ENCODE measurements at places on chromosomes 3 and 15.

- DNase-seq: no peak
Measured at GRCh38 chr15:22227411-22228100, 147.2 kb downstream of the OR4M2 start.

DNA sequence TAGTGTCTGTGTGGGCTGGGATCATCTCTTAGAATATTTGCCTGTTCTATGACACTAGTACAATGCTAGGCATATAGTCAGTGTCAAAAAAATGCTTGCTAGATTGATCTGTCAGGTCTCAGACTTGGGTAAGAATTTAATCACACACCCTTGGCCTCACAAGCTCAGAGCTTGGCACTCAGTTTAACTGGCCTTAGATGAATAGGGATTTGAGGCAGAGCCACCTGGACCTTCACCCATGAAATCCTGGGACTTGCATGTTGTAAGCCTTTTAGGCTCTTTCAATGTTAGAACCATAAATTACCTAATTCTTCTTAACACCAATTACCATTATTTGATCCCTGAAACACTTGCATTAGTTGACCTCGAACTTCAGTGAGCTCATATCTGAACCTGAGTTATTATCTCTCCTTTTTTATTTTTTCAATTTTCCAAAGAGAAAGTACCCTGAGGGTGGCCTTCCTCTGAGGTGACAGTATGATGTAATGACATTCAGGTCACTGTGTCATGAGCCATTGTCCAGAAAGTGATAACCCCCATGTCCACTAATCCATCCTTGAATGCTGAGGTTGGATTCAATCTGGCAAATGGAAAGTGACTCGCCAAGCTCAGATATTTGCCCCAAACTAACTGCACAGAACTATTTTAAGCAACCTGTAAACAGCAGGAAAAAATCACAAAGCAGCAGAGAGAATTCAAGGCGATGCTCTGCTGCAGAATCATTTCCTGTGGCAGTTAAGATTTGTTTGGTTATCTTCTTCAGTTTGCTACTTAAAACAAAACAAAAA lies 615.2 kb upstream of the NR2F2 start:
- DNase-seq: no peak

- DNase-seq: no peak
Measured at GRCh38 chr3:150385296-150386242, 22.5 kb upstream of the TSC22D2 start.

- DNase-seq: no peak
Measured at GRCh38 chr15:38374029-38374428, 79.9 kb upstream of the FAM98B start.

- DNase-seq: no peak
Measured at GRCh38 chr15:29065571-29065970, 179.8 kb downstream of the APBA2 start.

DNA sequence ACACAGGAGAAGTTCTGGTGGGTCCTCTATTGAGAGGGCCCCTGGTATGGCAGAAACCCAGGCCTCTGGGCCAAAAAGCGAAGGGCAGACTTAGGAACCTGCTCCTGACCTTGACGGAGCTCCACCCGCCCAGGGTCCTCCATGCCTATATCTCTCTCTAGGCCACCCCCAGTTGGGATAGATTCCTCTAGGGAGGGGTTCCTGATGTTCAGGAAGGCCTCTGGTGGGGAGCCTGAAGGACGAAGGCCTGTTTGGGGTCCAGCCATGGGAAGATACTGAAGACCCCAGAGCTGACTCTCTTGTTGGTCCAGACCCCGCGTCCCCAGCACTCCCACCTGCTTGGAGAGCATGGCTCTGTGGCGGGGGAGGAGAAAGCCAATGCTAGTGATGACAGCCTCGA lies 104.2 kb downstream of the CORO2B start:
- no peak for DNase-seq

DNA sequence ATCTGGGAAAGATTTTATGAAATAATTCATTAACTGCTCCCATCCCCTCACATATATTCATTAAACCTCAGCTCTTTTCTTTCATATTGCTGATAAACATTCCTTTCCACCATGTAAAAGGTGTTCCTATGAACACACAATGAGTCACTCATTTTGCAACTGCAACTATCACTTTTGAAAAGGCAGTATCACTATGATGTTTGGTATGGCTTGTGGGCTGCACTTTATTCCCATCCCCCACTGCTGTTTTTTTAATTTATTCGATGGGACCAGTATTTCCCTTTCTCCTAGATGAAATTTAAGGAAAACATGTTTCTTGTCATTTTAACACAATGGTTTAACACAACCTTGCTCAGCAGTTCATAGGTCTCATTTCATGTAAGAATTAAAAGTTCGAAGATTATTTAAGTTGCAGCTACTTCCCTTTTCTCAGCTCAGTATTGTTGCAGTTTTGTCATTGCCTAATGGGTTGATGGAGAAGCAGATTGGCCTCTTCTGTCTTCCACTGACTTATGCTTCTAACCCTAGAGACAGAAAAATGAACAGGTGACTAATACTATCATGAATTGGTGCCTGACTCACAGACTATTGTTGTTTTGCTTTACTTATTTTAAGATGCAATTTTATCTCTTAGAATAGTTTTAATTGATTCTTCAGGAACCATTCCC lies 280.3 kb downstream of the ZPLD1 start:
- DNase-seq: no peak

DNA sequence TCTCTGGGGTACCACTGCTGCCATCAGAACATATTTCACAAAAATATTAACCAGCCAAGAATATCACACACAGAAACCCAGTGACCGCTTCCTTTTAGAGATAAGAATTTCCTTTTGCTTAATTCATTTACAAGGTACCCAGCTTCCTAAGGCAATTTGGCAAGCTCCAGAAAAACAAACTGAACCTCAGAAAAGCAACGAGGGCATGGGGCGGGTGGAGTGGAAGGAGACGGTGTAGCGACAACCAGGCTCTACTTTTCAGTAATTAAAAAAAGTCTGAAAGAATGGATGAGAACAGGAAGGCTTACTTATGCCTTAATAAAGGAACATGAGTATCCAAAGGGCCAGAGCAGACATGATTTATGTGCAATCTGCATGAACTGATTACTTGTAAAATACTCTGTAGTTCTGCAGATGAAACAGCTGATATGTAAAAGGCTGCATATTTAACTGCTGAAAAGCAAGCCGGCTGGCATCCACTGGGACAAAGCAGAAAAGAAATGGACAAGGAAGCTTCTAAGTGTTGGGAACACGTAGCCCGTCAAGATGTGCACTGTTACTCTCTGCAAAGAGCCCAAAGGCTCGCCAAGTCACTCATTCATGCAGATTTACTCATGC lies 18.6 kb downstream of the RFTN1 start:
- peak; percentile 21 for DNase-seq

- DNase-seq: no peak
Measured at GRCh38 chr3:131711114-131711768, 208.5 kb upstream of the MRPL3 start.

DNA sequence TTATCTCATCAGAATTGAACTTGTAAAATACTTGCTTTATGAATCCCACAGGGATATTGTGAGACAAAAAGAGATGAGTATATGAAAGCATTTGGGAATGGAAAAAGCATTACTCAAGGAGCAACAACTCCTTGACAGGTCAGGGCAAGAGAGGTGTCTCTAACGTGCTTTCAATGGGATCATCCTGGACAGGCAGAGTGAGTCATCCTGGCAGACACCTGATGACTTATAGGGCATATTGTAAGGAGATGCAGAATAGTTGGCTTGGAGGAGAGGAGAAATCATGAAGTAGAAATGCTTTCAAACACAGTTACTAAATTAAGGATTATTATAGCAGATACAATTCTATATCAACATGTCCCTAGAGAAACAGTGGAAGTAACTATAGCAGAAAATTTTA lies 71.9 kb upstream of the THSD4 start:
- DNase-seq: no peak

DNA sequence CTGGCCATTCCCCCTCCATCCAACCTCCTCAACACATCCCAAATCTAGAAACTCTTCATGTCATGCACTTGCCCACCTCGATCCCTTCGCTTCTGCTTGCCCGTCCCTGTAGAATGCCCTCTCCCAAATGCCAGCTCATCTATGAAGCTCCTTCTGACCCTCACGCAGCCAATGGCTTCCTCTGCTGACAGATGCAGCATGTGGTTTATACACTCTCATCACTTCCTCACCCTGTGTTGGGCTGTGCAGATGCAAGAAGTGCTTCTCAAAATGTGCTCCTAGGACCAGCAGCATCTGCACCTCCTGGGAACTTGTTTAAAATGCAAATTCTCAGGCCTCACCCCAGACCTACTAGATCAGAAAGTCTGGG lies 51.7 kb downstream of the SEMA5B start:
- no peak for DNase-seq

- DNase-seq: no peak
Measured at GRCh38 chr3:4011166-4011565, 211.9 kb downstream of the LRRN1 start.

DNA sequence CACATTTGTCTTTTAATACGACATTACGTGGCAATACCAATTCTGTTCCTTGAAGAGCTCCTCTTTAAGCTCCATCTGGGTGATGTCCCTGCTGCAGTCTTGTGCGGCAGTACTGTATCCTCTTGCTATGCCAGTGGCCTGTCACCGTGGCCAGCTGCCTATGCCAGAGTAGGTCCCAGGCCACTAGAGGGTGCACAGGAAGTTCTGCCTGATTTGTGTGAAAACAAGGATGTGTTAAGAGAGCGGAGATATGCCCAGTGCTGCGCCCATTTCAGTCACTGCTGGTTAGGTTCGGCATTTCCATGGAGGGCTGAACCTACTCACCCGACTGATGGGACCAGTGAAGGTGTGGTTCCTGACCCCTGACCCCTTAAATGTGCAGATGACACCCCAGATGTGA lies 25.2 kb downstream of the NIPA1 start:
- no peak for DNase-seq

- DNase-seq: no peak
Measured at GRCh38 chr3:128559486-128560225, 66.7 kb upstream of the GATA2 start.

GRCh38 chr3:12919205-12919604 lies 77.8 kb upstream of the RPL32 start:
- no peak for DNase-seq

DNA sequence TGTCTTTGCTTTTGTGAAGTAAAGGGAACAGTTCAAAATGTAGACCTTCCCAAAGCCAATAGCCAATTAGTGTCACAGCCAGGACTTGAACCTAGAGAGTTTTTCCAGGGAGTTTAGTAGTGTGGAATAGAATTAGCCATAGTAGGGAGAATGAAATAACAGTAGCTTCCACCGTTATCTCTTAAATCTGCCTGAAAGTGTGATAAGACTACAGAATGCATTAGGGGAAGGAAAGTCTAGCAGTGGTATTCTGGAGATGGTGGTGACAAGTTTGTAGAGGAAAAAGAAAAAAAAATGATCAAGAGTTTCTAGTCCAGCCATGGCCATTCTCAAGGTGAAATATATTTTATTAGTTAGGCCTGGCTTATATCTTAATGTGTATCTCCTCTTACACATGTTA lies 13.8 kb downstream of the ATP11B start:
- no peak for DNase-seq

- DNase-seq: no peak
Measured at GRCh38 chr3:32449691-32450090, 53.0 kb downstream of the CMTM6 start.

DNA sequence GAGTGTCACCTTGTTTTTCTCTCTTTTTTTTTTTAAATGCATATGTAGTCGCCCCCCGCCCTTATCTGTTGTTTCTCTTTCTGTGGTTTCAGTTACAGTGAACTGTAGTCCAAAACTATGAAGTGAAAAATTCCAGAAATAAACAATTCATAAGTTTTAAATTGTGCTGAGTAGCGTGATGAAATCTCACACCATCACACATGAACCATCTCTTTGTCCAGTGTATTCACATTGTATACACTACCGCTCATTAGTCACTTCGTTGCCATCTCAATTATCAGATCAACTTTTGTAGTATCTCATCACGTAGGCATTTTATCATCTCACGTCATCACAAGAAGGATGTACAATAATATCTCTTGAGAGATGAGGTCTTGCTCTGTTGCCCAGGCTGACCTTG lies 62.5 kb upstream of the MLF1 start:
- DNase-seq: no peak

DNA sequence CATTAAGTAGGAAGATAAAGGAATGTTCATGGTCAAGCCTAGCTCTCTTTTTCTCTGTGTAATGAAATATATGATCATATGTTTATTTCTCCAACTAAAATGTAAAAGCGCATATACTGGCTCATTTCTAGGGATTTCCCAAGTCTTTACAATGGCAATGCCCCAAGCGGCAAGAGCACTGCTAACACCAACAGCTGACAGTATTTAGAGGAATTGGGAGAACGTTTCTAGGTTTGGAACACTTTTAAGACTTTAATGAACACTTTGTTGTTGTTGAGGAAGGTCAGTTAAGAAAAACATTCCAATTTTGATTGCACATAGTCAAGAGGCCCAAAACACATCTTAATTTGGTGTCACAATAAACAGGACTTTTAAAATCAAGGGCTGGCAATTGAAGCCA lies 132.7 kb downstream of the ATP8B4 start:
- DNase-seq: no peak

GRCh38 chr3:72847282-72847681 lies 963 bp downstream of the SHQ1 start:
- DNase-seq: no peak

- DNase-seq: no peak
Measured at GRCh38 chr3:190041333-190042041, 79.2 kb downstream of the P3H2 start.

- no peak for DNase-seq
Measured at GRCh38 chr3:9130345-9131305, 118.8 kb downstream of the SRGAP3 start.

- no peak for DNase-seq
Measured at GRCh38 chr3:74267588-74268184, 346.8 kb downstream of the CNTN3 start.

DNA sequence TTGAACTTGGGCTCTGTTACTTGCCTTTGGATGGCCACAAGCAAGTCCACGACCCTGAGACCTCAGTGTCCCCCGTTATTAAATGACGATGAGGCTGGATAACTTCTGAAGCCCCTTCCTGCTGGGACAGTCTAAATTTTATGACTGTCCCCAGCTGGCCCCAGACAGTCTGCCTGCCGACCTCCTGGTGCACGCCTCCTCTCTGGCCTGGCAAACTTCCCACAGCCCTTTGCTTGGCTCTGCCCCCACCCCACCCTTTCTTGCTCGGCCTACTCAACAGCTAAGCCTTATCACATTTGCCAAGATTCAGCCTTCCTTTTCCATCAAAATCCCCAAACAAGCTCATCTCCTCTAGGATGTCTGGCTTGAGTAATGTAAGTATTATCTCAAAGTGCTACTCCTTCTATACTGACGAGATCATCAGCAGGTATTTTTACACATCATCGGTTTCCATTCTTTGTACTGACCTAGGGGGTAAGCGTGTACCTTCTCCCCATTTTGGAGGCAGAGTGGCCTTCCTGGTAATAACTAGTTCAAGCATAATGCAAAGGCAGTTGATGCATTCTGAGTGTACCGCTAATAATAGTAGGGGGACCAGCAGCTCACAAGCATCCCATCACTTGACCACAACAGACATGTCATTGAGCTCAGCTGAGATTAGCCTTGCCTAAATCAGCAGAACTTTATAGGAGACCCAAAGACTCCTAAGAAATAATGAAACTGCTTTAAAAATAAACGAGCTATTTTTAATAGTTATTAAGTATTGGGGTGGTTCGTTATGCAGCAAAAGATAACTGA lies 120.8 kb upstream of the HACD2 start:
- DNase-seq: no peak

- no peak for DNase-seq
Measured at GRCh38 chr3:183427196-183427875, 1.1 kb downstream of the MCF2L2 start.

Measured in GM03348 (cell line).